Naive thymus-derived CD8-positive, alpha-beta T cell (primary cell): ENCODE measurements at places on chromosomes 7 and 10.

DNA sequence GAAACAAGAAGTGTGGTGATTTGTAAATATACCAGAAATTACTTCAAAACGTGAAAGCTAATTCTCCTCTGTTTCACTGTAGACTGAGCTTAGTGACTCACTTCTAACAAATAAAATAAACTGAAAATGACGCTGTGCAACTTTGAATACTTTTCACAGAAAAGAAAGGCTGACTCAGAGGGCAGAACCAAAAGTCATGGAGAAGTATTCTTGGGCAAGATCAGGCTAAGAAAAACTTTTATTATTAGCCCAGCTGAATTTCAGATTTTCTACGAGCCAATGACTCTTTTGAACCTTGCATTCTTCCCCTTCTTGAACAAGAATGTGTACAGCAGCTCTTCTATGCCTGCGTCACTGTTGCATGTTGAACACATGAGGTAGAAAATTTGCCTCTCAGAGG lies 527.3 kb upstream of the GHITM start:
- DNase-seq: no peak

GRCh38 chr7:138521837-138522461 lies 61.9 kb downstream of the TRIM24 start:
- no peak for DNase-seq

DNA sequence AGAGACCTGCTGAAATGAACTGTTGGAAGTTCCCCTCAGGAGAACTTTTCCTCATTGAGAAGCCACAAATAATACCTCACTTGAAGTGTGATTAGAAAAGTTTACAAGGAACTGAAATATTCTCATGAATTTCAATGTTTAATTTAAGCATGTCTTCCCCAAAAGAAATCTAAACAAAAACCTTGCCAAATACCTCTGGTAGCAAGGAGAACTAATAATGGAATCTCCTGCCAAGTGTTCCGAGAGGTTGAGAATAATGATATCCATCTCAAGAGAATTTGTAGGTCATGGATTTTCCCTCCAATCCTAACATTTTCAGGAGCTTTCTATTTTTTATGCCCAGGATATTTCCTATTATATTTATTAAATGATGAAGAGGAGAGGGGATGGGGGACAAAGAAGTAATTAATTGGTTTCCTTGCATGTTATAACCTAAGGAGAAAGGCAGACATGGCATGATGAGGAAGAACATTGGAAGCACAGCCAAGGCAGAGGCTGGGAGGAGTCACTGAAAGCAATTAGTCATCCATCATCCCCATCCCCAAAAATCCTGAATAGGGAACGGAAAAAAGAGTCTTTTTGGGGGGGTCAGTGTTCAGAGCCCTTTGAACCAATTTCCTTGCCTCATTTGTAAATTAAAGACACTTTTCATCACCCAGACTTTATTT lies 93.6 kb upstream of the IL6 start:
- no peak for DNase-seq

GRCh38 chr10:71078454-71079145 lies 133.8 kb upstream of the UNC5B start:
- no peak for DNase-seq

- peak; percentile 56 for DNase-seq
Observed at GRCh38 chr7:33107136-33108066, 1.8 kb downstream of the RP9 start.

DNA sequence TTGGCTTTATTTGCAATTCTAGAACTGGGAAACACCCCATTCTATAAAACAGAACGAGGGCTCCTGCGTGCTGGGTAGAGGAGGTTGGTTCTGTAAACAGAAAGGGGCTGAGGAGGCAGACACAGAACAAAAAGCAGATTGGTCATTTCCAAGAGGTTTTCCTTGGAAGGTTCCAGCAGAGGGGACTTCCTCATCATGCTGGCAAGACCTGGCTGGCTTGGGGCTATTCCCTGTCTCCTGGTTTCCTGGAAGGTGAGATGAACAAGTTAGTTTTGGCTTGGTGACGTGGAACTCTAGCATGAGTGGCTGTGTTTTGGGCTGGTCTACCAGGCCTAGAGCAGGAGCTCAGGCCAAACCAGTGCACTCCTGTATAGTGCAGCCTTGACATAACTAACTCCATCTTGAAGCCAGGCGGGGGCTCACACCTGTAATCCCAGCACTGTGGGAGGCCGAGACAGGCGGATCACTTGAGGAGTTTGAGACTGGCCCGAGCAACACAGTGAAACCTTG lies 26.1 kb upstream of the DNAJB6 start:
- DNase-seq: no peak
